ENCODE measurements at places on chromosomes 7 and 10.

DNA sequence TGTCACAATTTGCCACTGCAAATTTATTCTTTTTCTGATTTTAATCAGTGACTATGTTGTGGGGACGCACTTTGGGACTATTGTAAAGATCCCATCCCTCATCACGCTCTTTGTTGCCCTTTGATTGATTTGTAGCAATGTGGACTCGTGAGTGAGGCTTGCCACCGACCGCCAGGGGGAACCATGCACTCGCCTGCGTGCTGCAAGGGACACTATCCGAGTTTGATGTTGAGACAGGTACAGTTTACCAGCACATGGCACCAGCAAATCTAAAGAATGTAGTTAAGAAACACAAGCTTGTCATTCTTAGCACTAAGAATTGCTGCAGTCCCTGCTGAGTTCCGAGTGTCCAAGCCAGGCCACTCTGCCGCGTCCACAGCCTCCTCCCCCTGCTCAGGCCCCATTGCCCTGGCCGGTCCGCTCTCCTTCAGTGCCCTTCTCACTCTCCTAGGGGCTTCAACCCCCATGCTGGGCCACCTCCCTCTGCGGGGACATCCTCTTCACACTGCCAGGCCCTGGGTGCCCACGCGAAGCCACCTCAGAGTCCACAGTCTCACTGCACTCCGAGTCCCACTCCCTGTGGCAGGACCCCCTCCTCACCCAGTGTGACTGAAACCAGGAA lies 2.0 kb upstream of the SFTPA2 start:
- DNase-seq, result peak; percentile 69

DNA sequence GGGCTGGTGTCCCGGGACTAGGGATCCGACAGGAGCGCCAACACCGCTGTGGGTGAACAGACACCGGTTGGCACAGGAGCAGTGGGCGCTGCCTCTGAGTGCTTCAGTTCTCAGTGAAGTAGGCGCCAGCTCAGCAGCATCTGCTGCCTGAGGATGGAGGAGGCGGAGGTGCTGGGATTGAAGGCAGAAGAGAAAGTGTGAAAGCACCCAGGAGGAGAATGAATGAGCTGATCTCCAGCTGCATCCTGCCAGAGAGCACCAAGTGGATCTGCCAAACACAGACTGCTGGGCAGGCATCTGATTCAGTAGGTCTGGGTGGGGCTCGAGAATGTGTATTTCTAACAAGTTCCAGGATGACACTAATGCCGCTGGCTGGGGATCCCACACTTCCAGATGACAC lies 74.5 kb downstream of the LANCL2 start:
- DNase-seq, result no peak

- no peak for DNase-seq
These were observed 29.6 kb downstream of the GOLGA7B start for GRCh38 chr10:97879241-97879640.

DNA sequence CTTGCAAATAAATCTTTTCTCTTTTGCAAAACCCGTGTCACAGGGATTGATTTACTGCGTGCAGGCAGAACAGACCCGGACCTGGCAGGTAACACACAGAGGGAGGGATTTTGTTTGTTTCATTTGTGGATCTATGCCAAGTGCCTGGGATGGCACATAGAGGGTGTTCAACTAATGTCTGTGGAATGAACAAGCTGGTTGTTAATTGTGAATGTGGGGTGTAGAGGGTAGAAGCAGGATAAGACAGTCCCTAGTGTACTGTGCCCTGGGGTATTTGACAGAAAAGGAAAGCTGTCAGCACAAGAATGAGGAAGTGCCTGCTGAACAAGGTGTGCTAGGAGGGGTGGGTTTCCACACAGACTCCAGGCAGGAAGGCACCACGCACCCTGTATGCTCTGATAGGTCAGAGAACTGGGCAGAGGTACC lies 331.8 kb downstream of the CALN1 start:
- DNase-seq, result no peak

DNA sequence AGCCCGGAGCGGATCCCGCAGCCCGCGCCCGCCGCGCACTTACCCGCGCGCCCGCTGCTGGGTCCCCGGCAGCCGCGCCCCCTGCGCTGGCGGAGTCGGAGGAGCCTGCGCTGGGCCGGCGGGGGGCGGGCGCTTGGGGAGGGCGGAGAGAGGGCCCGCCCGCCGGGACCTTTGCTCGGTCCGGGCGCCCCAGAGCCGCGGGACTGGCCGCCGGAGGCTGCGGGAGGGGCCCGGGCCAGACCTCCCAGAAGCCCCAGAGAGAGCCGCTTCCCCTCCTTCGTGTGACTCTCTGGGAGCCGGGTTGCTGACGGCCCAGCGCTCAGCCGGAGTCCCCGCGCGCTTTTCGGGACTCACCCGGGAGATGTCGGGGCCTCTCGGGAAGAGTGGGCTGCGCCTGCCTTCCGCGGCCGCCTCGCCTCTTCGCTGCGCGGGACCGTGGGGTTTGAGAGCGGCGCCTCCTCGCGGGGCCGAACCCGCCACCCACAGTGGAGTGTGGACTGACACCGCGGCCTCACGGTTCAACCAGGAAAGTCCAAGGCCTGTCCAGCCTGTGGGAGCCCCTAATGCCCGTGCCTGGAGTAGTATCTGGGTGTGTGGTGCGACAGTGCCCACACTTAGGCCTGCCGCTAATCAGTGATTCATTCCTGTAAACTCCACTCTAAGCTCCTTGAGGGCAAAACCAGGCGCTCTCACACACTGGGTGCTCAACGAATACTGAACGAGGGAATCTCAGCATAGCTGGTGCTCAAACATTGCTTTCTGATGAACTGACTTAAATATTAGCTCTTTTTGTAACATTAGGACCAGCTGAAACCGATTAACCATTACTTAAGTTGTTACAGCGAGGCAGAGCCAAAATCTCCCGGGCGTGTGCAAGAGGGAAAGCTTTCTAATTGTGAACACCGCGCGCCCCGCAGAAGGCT lies at the start of gene GSDME:
Gene GSDME (minus strand): TSS at position 112 of the 923 bp plus-strand sequence. CDS start 7,690 bp downstream, outside the sequence.
- peak; percentile 46 for DNase-seq

- DNase-seq, result no peak
These were observed 8.4 kb upstream of the TEX36 start for GRCh38 chr10:125691160-125691981.
